ENCODE measurements at places on chromosomes 1 and 21.

DNA sequence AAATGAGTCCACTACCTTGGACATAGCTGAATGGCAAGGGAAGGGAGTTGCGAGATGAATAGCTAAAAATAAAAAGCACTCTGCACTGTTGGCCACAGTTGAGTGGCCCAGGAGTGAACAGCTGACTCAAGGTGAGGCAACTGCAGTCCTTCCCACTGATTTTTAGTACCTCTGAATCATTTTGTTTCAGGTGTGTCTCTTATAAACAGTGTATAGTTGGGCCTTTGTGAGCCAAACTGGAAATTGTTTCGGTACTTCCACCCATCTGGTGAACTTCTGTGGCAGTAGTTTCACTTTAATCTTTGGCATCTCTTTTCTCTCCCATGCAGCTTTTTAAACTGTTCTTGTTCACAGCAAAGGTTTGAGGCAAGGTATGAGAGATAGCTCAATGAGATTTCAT lies 122.7 kb downstream of the VAV3 start:
- DNase-seq, result no peak

DNA sequence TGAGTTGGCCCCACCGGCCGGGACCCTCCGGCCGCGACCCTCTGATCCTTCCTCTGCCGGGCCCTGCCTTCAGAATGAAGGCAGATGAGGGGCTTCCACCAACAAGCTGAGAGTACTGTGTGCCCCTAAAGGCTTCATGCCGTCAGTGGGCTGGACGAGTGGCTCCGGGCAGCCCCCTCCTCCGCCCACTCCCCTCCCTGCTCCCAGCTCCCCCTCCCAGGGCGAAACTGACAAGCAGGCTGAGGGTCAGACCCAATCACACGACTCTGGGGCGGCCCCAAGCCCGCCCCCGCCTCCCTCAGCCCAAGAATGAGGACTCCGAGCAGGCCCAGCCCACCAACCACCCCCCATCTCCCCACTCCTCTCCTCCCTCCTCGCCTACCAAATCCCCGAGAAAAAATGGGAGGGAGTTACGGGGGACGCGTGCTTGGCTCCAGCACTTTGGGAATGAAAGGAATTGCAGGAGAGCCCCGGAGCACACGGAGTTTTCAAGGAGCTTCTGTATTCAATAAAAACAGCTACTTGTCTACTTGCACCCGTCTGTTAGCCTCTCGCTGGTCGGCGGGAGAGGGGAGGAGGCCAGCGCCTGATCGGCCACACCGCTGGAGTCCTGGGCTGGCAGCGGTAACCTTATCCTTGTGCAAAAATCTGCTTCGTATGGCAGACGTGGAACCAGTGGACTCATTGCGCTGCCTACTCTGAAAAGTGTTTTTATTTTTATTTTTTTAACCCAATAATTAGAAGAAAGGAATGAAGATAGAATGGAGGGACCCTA lies at the start of gene COL11A1:
Gene COL11A1, minus strand, starts transcription at position 147 of the 775 bp plus-strand sequence. CDS start 344 bp downstream, outside the sequence.
- DNase-seq, result no peak

- DNase-seq, result peak; percentile 62
Observed at GRCh38 chr1:59560807-59561450, 253.8 kb upstream of the HOOK1 start.

DNA sequence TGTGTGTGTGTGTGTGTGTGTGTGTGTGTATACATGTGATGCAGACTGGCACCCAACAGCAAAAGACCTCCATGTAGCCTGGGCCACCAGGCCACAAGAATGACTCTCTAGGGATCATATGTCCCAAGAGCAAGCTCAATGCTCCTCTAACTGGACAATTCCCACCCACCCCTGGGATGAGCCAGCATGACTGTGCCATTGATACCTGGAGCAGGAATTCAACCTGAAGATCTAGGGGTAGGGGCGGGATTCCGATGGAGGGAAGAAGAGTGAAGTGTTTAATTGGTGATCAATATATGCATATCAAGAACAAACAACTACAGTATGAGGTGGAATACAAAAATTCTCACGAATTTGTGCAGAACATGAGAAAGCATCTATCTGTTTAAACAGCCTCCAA lies 136.2 kb downstream of the PSMG1 start:
- DNase-seq, result no peak

GRCh38 chr1:1281533-1282321 lies 1.5 kb downstream of the SCNN1D start:
- DNase-seq, result no peak

DNA sequence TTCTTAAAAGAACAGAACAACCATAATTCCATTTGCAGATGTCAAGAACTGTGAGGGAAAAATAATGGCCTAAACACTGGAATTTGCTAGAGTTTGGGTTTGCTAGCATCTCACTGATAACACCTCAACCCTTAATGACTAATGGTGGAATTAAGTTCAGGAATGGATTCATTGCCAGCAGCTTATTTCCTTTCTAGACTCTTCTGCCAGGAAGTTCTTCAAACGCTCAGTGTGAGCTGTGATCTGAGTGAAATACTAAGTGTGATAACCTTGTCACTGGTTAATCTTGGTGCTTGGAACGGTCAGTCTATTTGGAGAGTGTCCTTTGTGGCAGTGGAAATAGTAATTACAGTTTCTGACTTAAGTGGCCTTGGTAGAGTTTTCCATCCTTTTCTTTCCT lies 21.6 kb upstream of the PLEKHM2 start:
- DNase-seq, result no peak

DNA sequence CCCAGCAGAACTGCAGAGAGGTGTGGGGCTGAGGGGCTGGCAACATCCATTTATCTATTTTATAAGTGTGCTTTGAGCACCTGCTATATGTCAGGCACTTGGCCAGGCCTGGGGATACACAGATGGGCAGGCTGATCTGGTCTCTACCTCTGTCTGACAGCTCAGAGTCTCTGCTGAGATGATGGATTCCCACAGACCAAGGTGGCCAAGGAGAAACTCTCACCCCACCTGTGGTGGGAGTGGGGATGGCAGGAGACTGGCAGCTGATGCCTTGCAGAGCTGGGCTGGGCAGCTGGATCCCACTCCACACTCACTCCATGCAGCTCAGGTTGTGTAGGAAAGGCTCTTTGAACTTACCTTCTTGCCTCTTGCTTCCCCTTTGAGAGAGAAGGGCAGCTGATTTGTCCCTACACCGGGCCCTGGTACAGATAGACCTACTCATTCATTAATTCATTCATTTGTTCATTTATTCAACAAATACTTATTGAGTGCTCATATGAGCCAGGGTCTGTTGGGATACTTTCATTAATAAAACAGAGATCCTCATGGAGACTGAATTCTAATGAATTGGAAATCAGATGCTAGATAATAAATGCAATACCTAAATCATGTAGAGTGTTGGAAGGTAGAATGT lies 9.0 kb downstream of the ADORA1 start:
- DNase-seq, result no peak

All from activated CD8-positive, alpha-beta memory T cell treated with anti-CD3 and anti-CD28 coated beads, Interleukin-2, amount 10 ng/mL, durations not matched to agents 7 days and 5 days (primary cell).